Fibroblast of skin of back (primary cell): ENCODE measurements at places on chromosomes 3 and 15.
A peak's percentile ranks its signal among the peaks of the same experiment; 100 is the strongest.

GRCh38 chr3:152245498-152246170, 23.1 kb upstream of the MBNL1 start:
- DNase-seq: no peak

- no peak for DNase-seq
Observed at GRCh38 chr15:99909592-99910295, 176.5 kb upstream of the LYSMD4 start.

DNA sequence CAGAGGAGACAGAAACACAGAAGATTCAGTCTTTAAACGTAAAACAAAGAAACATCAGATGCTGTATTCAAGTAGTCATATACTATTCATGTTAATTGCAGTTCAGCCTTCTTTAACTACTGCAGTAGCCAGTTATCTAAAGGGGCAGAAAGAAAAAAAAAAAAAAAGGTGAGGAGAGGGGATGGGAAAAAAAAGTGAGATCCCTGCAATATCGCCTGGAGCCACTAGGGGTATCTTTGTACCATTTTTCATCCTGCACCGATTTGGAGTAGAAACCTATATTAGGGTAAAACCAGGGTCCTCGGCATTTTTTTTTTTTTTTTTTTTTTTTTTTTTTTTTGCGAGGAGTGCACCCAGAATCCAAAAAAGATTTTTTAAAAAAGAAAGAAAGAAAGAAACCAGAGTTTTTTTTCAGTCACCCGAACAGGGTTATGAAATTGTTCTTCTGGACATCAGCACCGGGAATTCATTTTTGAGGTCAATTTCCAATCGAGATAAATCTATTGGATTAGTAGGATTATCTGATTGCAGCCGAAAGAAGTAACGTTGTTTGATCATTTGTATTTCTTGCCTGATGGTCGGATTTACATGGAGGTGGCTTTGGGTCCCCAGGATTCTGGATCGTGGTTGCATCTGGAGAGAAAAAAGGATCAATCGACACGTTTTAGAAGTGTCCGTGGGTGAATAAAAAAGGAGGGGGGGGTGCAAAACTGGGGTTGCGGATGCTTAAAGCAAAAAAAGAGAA, 186.7 kb downstream of the NLGN1 start:
- DNase-seq: peak; percentile 61

- DNase-seq: no peak
Observed at GRCh38 chr15:68666120-68666811, 87.5 kb downstream of the CORO2B start.

DNA sequence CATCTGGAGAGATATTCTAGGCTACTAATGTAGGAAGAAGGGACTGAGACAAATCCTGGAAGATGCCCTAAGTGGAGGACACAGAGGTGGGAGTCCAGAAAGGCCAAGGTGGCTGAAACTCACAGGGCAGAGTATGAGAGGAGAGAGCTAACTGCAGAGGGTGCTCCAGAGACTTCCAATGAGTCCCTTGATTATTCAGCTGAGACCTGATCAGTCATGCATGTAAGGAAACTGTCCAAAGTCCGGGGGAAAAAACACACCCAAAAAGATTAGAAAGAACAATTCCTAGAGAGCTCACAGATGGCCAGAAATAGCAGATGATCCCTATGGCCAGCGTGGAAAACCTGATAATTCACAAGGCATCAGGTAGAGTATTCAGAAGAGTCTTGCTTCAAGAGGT, 18.7 kb upstream of the FOXP1 start:
- DNase-seq: no peak

- peak; percentile 15 for DNase-seq
Observed at GRCh38 chr3:28077572-28077971, 163.8 kb upstream of the CMC1 start.

GRCh38 chr3:54793171-54793570, 134.7 kb downstream of the LRTM1 start:
- no peak for DNase-seq

- no peak for DNase-seq
Observed at GRCh38 chr15:26050984-26051383, 187.9 kb upstream of the ATP10A start.

GRCh38 chr3:150958683-150959082, 13.8 kb downstream of the CLRN1 start:
- DNase-seq: no peak

GRCh38 chr3:172708921-172709773, 1.7 kb downstream of the NCEH1 start:
- DNase-seq: no peak
